Panc1 (cell line): ENCODE measurements at places on chromosomes 5 and 9.

- no peak for DNase-seq
Observed at GRCh38 chr9:35116539-35116897, 856 bp upstream of the ATOSB start.

DNA sequence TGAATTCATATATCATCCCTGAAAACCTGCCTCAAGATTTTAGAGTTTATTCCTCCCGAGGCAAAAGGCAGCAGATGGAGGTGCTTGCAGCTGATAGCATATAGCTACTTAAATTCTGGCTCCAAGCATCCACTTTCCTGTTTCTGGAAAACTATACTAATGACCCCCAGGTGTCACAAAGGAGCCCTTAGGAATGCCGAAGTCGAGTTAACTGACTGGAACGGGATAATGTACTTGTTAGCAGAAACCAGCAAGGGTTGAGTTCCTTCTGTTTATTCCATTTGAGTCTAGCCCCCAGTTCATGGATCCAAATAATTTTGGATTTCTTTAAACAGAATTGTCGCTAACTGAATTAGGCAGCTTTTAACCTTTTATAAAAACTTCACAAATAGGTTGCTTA lies 44.5 kb downstream of the PTTG1 start:
- no peak for DNase-seq

- no peak for DNase-seq
Observed at GRCh38 chr5:68274847-68275651, 59.5 kb downstream of the PIK3R1 start.

DNA sequence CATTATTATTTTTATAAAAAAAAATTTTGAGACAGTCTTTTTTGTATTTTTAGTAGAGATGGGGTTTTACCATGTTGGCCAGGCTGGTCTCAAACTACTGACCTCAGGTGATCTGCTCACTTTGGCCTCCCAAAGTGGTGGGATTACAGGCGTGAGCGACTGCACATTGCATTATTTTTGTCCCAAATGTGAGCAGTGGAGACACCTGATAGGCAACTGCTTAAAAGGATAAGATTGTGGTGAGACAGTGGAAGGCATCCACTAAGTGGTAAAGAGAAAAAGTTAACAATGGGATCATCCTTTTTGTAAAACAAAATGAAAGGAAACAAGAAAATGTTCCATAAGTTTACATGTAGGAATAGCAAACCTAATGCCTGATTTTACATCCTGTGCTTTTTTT lies 2.0 kb upstream of the CENPH start:
- no peak for DNase-seq

DNA sequence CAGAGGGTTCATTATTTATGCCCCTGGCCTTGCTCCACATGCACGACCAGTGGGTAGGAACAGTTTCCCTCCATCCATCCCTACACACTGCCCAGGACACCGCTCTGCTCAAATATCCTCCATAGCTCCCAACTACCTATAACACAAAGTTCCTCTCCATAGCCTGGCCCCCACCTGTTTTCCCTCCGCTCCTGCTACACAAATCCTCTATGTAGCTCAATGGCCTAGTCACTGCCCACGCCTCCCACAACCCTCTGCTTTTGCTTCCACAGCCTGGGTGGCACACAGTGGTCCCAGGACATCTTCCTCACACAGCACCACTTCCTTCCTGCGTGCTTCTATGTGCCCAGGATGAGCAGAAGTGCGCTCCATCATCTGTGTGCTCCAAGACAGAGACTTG lies 20.4 kb downstream of the REXO4 start:
- DNase-seq = no peak

DNA sequence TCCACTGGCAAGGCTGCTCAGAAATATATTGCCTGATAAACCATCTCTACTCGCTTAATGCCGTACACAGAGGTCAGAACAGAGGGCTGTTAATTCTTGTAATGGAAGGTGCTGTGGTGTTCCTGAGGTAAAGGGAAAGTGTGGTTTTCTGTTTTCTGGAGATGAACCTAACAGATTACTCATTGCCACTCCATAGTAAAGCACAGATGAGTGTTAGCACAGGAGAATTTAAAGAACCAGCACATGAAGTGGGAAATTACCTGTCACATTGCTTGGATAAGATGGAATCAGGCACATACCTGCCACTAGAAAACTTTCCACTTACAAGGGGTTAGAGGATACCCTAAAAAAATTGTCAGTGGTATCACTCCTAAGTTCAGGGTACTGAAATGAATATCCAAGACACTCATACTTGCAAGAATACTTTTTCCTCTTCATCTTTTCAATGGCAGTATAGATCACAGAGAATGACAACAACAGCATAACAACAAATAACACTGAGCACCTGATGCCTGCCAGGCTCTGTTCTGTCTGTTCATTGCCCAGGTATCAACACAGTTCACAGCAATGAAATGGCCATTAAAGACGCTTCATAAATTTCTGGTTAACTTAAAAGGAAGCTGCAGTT lies 152.9 kb upstream of the GNA14 start:
- DNase-seq = no peak

GRCh38 chr5:83471405-83472212 lies at the start of gene VCAN:
TSS of gene VCAN (plus strand) at chr5:83471744. CDS start at chr5:83483519, 11,775 bp downstream.
- DNase-seq = no peak

DNA sequence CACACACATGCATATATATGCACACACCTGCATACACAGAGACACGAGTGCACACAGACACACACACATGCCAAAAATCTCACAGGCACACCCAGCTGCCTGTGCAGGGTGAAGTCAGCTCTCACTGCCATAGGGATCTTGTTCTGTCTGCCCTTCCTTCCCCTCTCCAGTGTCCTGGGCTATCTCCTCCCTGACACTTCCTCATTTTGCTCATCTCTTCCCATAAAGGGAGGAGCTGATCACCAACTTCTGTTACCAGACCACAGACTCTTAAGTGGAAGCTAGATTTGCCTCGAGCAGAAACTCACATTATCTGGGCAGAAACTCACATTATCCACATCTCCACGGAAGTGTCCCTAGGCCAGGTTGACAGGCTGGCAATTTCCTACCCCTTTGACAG lies 28.7 kb downstream of the LCP2 start:
- no peak for DNase-seq

- no peak for DNase-seq
Observed at GRCh38 chr5:121497176-121497575, 354.5 kb upstream of the FTMT start.

- no peak for DNase-seq
Observed at GRCh38 chr5:32017692-32018367, 156.3 kb downstream of the GOLPH3 start.

DNA sequence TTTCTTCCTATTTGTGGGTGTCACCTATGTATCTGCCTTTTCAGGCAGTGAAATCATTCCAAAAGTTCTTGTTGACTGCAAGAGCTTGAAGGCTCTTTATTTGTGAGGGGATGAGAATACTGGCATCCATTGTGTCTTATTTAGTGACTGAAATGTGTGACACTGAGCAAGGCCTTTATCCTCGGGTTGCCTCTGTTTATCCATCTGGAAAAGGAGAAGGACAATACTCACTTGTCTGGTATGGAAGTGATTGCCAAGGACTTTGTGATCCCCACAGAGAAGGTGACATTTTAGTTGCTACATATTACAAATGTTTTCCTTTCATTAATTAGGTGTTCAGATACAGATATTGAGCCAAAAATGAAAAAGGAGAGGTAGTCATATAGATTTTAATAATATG lies 80.2 kb downstream of the ARRDC3 start:
- no peak for DNase-seq

GRCh38 chr5:179142434-179143198 lies 82.4 kb downstream of the ZNF354C start:
- no peak for DNase-seq

- no peak for DNase-seq
Observed at GRCh38 chr9:116701940-116702642, 15.0 kb downstream of the TRIM32 start.

GRCh38 chr9:34195143-34195542 lies 16.3 kb downstream of the UBAP1 start:
- DNase-seq = no peak

GRCh38 chr9:8850914-8851313 lies 1051.3 kb upstream of the DMAC1 start:
- DNase-seq = no peak

DNA sequence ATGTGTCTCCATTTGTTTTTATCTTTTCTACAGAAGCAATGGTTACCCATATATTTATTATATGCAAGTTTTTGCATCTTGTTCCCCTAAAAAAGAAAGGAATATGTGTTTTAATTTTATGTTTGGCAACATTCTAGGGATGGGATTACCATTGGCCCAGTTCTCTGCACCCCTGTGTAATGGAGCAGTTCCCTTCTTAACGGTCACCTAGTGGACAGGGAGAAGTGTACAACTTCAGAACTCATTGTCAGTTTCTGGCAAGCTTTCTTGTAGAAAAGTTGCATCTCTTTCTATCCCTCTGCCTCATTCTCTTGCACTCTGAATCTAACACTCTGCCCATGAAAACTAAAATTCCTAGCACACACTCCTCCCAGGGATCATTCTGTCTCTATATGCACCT lies 78.2 kb downstream of the DOCK8 start:
- no peak for DNase-seq
